ENCODE measurements at places on chromosomes 13 and 19. TPM values are rescaled to one million over a fixed set of nuclear protein-coding genes. Genes with fewer than 3 reads are reported as not detected.

Gene RGL3
- total RNA-seq, result 0.14 TPM

Gene CGB5
- total RNA-seq, result 3.3 TPM

Gene TNNT1
- 334 TPM for total RNA-seq

Gene SLC25A30
- total RNA-seq, result 7.1 TPM

DNA sequence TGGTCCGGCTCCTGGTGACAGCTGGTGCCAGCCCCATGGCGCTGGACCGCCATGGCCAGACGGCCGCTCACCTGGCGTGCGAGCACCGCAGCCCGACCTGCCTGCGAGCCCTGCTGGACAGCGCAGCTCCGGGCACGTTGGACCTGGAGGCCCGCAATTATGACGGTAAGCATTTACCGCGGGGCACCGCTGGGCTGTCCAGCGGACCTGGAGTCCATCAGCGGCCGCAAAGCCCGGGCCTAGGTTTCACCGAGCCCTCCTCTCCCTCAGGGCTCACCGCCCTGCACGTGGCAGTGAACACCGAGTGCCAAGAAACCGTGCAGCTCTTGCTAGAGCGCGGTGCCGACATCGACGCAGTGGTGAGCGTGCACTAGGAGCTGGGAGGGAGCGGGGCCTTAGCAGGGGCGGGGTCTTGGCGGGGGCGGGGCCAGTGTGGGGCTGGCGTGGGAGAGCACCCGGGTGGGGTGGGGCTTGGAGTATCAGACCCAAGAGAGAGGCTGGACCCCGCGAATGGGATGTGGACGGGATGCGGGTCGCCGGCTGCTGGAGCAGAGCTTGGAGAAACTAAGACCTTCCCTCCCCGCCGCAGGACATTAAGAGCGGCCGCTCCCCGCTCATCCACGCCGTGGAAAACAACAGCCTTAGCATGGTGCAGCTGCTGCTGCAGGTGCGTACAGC, 8.7 kb downstream of the BCL3 start:
- DNase-seq, result no peak

DNA sequence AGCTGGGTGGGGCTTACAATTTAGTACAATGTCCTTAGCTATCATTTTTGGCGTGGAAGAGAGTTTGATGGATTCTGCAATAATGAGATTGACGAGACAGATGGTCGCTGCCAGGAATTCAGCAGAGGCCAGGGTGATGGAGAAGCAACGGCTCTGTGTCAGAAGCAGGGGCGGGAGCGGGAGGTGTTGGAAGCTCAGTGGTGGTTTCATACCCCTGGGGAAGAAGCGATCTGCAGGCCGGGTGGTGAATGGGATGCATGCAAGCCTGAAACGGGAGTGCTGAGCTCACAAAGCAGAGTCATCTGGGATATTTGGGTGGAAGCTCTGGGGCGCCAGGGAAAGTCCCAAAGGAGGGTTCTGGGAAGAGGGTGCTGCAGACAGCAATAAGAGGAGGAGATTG, 370.8 kb downstream of the ZNF536 start:
- no peak for DNase-seq

GRCh38 chr13:58488251-58488650, 856.7 kb downstream of the PCDH17 start:
- DNase-seq, result no peak

DNA sequence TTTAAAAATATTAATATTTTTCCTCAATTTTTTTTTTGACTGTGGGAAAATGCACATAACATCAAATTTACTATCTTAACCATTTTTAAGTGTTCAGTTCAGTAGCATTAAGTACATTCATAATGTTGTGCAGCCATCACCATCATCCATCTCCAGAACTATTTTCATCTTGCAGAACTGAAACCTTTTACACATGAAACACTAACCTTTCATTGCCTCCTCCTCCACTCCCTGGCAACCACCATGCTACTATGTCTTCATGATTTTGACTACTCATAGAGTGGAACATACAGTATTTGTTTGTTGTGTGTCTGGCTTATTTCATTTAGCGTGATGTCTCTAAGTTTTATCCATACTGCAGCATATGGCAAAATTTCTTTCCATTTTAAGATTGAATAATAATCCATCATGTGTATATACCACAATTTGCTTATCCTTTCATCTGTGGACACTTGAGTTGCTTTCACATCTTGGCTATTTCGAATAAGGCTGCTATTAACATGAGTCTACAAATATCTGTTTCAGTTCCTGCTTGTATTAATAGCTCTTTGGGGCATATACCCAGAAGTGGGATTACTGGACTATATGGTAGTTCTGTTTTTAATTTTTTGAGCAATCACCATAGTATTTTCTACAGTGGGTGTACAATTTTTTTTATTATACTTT, 376.4 kb downstream of the MTUS2 start:
- DNase-seq, result no peak

DNA sequence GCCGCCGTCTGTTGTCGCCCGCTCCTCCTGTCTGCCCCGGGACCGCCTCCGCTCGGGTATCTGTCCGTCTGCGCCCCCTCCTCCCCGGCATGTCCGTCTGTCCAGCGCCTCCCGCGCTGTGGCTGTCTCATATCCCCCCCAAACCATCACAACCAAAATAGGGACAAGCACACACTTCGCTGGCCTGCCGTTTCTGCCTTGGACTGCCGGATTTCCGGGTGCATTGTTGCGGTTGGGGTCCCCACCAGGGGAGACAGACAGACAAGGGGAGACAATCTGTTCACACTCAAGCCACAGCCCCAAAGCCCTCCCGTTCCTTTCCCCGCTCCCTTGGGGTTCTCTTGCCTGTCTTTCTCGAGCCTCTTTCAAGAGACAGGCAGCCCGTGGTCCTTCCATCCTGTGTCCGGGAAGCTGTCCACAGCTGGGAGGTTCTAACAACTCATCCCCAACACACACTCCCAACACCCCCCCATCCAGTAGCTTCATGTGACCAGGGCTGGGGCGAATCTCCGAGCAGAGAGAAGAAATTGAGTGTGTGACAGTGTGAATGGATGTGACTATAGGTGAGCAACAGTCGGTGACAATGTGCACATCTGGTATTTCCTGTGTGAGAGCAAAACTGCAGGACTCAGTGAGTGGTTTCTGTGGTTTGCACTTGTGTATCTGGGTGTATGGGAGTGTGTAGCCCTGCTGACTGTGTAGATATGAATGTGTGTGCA, 16.5 kb upstream of the FOSB start:
- DNase-seq, result no peak

- DNase-seq, result no peak
Measured at GRCh38 chr13:23516702-23517101, 53.5 kb upstream of the TNFRSF19 start.

GRCh38 chr13:99396446-99396845, 89.2 kb upstream of the GPR183 start:
- no peak for DNase-seq

- no peak for DNase-seq
Measured at GRCh38 chr19:10417541-10418234, 2.6 kb upstream of the PDE4A start.

GRCh38 chr13:109148243-109148642, 518.8 kb downstream of the MYO16 start:
- DNase-seq, result peak; percentile 16

DNA sequence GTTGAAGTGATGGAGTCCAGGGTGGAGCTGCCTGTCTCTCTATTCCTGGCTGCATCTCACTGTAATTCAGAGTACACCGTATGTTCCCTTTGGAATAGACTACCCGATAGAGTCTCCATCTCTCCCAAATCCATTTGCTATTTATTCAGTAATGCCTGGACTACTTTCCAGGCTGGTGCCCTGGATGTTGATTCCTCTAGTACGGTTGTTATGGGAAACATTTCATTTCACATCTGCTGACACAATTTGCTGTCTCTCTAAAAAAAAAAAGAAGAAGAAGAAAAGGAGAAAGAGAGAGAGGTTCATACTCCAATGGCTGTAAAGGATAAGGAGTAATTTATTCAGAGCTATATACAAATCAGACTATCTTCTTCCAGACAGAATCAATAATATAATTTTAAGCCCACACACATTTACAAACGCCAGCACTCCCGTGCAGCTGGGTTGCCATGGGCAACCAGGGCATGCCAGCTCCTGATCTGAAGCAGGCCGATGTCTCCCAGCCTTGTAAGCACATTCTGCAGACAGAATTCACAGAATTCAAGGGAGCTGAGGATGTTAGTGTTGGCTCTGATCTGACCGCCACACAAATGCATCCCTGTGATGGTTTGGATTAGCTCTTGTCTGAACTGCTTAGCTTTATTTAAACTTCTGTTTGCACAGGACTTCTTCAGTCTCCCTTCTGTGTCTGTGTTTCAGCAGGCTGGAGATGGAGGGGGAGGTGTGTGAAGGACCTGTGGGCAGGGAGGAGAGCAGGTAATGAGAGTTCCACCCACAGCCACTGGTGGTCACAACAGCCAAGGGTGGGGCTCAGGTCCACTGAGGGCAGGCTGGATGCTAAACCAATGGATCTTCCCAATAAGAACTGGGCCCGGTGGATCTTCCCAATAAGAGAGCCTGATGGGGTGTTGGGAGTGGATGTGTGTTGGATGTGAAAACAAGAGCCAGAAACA, 66.0 kb downstream of the TEX26 start:
- DNase-seq, result no peak

DNA sequence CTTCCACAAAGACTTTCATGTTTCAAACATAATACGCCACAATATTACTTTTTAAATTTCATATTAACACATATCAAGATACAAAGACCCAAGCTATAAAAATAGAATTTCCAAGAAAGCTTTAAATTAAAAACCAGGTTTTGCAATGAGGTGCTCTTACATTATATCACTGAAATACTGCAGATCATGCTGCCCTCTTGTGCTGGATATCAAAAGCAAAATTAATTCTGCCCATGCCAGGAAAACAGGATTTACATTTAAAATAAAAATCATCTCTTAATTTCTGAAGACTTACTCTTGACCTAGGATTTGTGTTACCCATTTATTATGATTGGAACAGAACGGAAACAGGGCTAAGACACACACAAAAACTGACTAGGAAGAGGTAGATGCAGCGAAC, 145.0 kb downstream of the ABCC4 start:
- DNase-seq, result no peak

GRCh38 chr13:85216576-85216975, 582.6 kb downstream of the SLITRK6 start:
- DNase-seq, result no peak

GRCh38 chr19:39413272-39413910, 922 bp downstream of the PLEKHG2 start:
- DNase-seq, result no peak

DNA sequence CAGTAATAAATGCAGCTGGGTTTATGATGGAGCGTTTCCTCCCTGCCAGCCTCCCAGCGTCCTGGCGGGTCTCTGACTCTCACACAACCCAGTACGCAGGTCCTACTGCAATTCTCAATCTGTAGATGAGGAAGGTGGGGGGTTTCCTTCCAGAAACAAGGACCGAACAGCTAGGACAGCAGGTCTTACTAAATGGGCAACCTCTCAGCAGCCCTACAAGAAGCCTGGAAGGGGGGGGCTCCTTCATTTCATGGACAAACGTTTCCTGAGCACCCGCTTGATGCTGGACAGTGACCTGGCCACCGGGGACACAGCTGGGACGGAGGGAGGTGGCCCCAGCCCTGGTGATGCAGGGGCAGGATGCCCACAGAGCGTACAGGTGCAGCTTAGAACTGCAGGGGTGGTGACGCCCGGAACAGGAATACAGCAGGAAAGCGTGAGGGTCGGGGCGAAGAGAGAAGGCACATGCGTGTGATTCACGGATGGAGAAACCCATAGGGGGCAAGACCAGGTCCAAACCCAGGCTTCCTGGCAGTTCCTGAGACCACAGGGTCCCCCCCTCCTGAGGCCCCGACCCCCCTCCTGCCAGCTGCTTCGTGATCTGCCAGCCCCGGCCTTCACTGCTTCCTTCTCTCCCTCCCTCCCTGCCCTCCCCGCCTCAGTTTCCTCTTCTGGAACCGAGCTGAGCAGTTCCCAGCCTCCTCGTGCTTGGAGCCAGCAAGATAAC, 732 bp upstream of the C2CD4C start:
- no peak for DNase-seq

- no peak for DNase-seq
Measured at GRCh38 chr19:55220525-55220924, 8.0 kb downstream of the TMEM86B start.

GRCh38 chr19:3151563-3152418, 16.0 kb downstream of the GNA15 start:
- no peak for DNase-seq
